Peyer's patch (tissue), 4 donors: ENCODE measurements at places on chromosomes 13 and 19. TPM values are rescaled to one million over a fixed set of nuclear protein-coding genes. Genes with fewer than 3 reads are reported as not detected.

DNA sequence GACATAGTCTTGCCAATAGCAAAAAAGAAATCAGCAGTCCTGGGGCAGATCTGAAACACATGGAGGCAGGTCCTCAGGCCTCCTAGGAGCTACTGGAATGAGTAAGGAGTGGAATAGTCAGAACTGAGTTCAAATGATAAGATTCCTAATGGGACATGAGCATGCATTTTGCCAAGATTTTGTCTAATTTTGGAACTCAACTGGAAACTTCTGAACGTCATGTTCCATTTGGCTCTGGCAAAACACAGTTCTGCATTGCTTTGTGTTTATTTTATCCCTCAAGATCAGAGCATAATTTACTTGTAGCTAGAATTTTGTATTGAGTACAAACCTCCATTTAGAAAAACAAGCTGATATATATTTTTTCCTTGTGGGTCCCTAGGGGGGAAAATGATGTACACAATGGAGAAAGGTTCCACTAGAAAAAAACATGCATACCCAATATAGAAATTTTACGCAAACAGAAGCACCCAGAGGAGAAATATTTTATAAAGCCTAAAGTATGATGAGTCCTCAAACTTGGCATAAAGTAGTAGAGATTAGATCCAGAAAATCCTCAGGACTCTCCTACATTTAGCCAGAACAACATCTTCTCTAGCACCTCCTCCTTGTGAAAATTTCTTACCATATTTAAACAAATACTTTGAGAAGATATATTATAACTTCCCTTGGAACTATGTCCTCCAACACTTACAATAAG is 149.0 kb upstream of the SERP2 start:
- no peak for DNase-seq

Gene SMG9
- 49.3 TPM for total RNA-seq

GRCh38 chr13:86003029-86003428 is 203.8 kb upstream of the SLITRK6 start:
- no peak for DNase-seq

- no peak for DNase-seq
These were observed 1.8 kb downstream of the TMEM86B start for GRCh38 chr19:55226788-55227187.

DNA sequence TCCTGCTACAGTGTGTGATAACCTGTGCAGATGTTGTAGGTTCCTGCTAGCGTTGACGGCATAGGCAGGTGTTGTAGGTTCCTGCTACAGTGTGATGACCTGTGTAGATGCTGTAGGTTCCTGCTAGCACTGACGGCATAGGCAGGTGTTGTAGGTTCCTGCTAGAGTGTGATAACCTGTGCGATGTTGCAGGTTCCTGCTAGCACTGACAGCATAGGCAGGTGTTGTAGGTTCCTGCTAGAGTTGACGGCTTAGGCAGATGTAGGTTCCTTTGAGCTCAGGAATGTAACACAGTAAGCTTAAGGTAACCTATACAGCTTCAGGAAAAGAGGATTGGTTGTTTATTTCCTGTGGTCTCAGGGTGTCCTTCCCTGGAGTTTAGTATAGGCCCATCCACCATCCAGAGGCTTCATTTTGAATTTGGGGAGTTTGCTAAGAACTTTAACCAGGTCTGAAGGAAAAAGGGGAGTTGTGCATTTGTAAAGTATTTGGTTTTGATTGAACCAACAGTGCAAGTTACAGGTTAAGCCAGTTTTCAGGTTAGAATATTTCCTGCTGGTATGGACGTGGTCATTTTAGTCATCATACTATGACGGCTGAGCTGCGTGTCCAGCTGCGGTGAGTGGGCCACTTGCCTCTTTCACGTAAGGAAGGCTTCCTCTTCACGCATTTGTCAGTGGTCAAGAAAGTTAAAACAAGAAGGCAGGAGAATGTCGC is 53.8 kb downstream of the ATP11A start:
- DNase-seq: no peak

DNA sequence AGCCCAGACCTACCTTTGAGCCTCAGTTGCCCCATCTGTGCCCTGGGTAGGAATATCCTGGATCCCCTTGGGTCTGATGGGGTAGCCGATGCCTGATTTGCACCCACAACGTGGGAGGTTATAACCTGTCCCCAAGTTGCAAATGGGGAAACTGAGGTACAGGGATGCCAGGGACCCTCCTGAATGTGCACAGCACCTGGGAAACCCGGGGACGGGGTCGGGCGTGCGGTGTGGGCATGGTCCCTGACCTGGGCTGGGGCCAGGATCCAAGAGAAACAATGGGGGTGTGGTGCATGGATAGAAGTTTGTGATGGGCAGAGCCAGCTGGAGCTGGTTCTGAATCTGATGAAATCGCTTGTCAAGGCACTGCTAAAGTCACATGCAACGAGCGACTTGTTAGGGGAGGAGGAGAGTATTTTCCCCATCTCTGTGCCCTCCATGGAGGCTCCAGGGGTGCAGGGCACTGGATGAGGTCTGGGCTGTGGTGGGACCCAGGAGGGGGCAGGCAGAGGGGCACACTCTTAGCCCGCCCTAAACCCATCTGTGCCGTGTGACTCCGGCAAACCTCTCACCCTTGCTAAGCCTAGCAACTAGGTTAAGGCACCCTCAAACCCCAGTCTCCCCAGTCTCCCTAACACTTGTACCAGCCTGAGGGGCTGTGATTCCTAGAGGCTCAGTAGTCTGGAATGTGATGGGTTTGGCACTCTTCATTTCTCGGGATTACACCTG is 749 bp downstream of the GDF15 start:
- DNase-seq: no peak

DNA sequence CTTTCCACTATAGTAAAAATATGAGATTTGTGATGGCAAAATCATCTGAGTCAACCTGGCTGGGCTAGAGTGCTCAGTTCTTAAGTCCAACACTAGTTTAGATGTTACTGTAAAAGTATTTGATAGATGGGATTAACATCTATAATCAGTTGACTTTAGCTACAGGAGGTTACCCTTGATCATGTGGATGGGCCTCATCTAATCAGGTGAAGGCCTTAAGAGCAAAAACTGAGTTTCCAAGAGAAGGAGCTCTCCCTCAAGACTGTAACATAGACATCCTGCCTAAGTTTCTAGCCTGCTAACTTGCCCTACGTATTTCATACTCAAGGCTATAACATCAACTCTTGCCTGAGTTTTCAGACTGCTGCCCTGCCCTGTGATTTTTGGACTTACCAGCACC is 132.8 kb downstream of the ENOX1 start:
- DNase-seq: no peak

DNA sequence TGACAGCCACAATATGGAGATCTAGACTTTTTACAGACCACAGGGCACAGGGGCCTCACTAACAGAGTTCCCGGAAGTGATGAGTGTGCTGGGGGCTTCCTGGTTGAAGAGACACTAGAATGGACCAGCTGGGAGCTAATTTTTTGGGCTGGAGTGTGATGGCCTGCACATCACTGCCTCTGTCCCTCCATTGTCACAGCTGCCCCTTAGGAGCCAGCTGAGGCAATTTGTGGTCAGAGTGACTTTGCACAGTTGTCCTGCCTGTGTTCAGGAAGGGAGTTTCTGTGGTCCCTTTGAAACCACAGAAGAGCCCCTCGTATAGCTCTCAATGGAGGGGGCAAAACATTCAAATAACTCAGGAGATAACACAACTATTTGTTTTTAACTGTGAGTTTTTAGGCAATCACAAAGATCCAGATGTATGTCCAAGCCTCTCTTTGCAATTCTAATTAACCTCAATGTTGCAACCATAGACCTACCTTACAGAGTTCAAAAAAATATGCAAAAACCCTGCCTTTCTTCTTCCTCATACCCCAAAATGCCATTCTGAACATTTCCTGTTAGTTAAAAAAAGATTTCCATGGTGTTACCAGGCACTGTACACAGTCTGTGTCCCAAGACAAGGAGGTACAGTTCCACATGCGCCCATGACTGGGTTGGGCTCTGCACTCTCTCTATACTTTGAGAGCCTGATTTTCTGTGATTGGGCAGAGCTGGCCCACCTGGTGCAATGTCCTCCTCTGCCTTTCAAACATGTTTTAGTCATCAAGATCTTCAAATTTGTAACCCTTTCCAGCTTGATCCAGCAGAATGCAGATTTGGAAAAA is 2.4 kb downstream of the ALOX5AP start:
- DNase-seq: no peak
